ENCODE measurements at places on chromosomes 1 and 21.

- DNase-seq: peak; percentile 90
These were observed 33.6 kb downstream of the NUAK2 start for GRCh38 chr1:205287767-205288559.

GRCh38 chr21:24375201-24375600 is 1232.1 kb downstream of the MRPL39 start:
- DNase-seq: no peak

DNA sequence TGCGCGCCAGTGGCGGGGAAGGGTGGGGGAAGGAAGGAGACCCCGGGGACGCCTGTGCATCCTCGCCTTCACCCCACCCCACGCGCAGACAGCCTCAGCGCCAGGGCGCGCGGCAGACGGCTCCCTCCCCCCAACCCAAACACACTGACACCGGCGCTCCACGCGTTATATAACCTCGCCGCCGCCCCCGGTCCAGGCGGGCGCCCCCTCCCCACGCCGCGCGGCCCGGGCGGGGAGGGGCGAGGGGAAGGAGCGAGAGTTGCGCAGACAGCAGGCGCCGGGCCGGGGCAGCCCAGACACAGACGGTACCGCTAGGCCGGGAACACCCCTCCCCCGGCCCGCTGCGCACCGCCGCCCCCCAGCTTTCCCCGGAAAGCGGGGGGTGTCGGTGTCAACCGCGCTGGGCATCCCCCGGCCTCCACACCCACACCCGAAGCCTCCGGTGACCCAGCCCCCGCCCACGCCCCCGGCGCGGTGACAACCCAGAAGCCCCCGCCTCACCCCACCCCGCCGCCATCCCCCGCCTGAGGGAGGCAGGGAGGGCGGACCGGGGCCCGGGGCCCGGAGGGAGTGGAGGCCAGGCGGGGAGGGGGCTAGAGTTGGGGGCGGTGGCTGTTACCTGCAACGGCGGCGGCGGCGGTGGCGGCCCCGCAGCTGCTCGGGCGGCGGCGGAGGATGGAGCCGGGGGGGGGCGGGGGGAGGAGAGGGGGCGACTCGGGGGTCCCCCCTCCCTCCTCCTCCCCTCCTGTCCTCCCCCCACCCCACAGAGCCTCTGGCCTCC is 432 bp downstream of the AKT3 start:
- DNase-seq: peak; percentile 30

- no peak for DNase-seq
These were observed 10.2 kb downstream of the SH3BP5L start for GRCh38 chr1:248815407-248816034.

GRCh38 chr1:84166797-84167196 is 22.7 kb downstream of the PRKACB start:
- DNase-seq: no peak

- no peak for DNase-seq
These were observed 40.9 kb downstream of the IGSF21 start for GRCh38 chr1:18148461-18148860.

- DNase-seq: no peak
These were observed 231.3 kb downstream of the C1orf94 start for GRCh38 chr1:34408011-34408410.

GRCh38 chr1:246750752-246751151 is 26.5 kb downstream of the SCCPDH start:
- no peak for DNase-seq

GRCh38 chr1:119647228-119647733 is 785 bp downstream of the ZNF697 start:
- no peak for DNase-seq

GRCh38 chr1:186059311-186059710 is 315.7 kb downstream of the TPR start:
- DNase-seq: no peak

- DNase-seq: no peak
These were observed 112.4 kb upstream of the ZBTB40 start for GRCh38 chr1:22339237-22339636.

DNA sequence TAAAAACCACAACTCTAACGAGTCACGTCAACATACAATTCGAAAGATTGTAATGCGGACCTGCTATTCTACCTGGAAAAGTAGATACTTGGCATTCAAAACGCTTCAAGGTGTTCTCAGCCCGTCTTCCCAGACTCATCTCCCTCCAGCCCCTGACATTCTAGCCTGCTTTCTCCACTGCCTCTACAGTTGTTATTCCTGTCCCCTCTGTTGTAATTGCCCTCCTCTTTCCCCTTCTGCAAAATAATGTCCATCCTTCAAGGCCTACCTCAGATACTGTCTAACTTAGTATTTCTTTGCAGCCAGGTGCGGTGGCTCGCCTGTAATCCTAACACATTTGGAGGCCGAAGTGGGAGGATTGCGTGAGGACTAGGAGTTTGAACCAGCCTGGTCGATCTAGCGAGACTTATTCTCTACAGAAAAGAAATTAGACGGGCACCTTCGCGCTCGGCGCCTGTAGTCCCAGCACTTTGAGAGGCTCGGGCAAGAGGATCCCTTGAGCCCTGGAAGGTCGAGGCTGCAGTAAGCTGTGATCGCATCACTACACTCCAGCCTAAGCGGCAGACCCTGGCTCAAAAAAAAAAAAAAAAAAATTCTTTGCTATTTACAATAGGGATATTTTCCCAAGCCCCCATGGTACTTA is 756 bp upstream of the RBM34 start:
- DNase-seq: peak; percentile 15

DNA sequence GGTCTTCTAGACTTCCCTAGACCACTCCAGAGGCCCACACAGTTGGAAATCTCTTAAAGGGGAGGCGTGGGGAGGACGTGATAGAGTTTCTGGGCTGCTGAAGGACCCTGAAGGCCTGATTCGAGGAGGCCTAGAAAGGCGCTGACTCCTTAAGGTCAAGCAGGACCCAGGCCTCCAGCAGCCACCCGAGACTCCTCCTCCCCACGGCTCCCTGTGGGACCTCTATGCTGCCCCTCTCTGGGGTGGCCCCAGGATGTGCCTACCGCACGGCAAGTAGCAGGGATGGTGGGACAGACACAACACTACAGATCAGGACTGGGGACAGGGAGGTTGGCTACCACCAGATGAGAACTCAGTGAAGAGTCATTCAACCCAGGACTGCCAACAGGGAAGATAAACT is 77.5 kb downstream of the GLIS1 start:
- no peak for DNase-seq

DNA sequence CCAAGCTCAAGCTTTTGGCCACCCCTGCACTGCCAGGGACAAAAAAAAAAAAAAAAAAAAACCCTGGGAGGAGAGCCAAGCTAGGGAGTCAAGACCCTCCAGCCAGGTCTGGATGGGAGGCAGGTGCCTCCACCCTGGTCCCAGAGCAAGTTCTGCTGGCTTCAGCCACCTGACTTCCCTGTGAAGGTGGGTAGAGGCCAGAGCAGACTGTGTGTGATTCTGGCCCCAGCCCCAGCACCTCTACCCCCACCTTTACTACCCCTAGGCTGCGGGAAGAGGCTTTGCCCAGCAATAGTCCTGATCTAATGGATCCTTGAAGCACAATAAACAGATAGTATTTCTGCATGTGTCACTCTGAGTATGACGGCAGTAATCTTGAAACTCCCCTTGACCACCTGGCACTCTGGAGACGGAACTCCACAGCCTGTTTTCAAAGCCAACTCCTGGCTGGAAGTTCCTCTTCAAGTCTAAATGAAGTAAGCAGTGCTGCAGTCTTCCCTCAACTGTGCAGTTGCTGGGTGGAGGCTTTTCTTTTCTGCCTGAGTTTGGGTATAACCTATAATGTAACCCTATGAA is 9.8 kb downstream of the PDZK1IP1 start:
- DNase-seq: no peak

DNA sequence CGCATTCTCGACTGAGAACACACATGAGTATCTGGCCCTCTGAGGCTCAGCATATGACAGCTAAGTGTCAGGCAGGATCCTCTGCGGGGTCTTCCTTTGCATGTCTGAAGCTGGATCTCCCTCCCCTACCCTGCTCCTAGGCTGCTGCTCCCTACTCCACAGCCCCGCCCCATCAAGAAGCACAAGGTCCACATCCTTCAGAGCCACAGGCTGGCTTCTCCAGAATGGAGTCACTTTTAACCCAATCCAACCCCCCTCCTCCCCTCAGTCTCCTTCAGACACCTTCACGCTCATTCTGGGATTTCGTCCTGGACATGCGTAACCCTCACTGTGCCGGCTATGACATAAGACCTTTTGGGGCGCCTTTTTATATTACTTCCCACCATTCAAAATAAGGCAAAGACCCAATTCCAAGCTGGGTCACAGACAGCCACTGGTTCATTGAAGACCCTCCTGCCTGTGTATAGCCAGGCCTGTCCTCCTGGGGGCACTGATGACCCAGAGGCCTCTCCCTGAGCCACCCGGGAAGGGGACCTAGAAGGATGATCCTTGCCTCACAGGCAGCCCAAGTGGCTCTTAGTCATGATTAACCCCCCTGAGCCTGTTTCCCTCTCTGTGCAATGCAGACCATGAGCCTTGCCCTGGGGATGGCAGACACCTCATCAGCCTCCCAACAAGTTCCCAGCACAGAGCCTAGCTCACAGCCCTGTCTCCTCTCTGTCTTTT is 4.7 kb downstream of the ADGRB2 start:
- DNase-seq: no peak

DNA sequence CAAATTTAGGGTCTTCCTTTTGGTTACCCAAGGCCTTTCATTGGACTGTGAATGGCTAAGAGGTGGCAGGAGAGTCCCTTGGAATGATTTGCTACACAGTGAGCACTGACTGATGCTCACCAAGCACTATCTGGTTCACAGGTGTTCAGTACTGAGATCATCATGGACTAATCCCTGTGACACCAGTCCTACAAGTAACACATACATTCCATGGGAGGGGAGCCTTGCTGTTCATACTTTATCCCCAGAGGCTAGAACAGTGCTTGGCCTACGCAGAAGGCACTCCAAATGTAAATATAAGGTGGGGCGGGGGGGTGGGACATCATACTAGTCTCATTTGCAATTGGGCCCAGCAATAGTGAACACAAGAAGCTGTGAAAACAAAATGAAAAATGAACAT is 20.5 kb upstream of the TMEM200B start:
- no peak for DNase-seq

GRCh38 chr1:62774006-62774405 is 9.9 kb upstream of the ATG4C start:
- no peak for DNase-seq

DNA sequence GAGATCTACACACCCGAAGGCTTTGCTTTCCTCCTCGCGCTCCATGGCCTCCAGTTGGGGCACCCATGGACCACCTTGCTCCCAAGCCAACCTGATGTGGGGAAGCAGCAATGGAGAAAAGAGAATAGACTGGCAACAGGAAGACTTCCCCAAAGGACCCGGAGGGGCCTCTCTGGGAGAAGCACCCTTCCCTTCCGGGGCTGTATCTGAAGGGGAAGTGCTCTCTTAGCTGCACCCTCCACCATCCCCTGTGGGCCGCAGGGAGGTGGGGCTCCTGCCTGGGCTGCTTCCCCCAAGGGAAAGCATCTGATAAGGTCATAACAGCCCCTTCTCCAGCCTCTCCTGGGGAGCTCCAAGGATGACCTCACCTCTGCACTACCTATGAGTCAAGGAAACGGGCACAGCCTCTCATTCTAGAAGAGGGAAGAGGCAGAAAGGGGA is 100.2 kb downstream of the RIPK4 start:
- DNase-seq: no peak

DNA sequence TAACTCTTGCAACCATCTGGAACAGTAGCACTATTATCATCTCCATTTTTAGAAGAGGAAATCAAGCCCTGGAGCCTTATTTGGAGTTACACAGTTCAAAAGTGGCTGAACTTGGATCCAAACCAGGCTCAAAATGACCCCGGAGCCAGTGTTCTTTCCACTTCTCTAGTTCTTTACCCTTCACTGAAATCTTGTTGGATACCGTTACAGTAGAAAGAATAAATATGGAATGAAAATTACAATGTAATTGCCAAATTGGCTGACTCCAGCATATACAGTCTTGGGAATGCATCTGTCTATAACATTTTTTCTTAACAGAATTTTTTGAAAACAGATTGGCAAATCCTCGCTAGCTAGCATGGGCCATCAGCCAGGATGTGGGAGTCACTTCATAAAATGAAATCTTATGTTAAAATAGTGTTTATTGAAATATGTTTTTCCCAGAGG is 261.4 kb downstream of the CTH start:
- no peak for DNase-seq

DNA sequence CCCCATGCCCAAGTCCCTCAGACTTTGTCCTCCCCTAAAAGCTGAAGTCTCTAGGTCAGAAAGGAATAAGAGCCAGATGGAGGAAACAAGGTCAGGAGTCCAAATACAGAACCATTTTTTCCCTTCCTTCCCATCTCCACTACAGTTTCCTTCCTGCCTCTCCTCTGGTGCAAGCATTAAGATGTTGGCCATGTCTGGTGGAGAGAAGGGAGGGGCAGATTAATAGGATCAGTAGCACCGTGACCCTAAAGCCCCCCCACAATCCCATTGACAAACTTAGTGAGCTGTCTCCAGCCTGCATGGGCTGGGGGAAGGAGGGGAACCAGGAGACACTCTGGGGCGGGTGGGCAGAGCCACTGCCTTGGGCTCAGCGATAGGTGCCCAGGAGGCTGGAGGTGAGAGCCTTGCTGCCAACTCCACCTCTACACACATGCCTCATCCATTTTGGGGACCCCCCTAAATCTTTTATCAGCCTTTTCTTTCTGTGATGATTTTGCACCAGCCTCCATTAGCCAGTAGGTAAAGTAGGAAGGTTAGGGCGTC is 59.8 kb downstream of the RHBG start:
- DNase-seq: no peak

DNA sequence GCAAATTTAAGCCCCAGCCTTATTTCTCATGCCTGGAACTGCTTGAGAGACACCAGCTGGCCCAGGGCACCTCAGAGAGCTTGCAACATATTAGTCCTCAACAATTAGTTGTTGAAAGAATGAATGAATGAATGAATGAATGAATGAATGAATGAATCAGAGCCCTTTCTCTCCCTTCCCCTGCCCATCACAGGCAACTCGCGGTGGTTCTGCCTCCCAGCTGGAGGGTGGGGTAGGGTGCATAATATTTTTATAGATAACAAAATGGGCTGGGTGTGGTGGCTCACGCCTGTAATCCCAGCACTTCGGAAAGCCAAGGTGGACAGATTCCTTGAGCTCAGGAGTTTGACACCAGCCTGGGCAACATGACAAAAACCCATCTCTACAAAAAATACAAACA is 110.1 kb downstream of the CCDC185 start:
- DNase-seq: no peak

DNA sequence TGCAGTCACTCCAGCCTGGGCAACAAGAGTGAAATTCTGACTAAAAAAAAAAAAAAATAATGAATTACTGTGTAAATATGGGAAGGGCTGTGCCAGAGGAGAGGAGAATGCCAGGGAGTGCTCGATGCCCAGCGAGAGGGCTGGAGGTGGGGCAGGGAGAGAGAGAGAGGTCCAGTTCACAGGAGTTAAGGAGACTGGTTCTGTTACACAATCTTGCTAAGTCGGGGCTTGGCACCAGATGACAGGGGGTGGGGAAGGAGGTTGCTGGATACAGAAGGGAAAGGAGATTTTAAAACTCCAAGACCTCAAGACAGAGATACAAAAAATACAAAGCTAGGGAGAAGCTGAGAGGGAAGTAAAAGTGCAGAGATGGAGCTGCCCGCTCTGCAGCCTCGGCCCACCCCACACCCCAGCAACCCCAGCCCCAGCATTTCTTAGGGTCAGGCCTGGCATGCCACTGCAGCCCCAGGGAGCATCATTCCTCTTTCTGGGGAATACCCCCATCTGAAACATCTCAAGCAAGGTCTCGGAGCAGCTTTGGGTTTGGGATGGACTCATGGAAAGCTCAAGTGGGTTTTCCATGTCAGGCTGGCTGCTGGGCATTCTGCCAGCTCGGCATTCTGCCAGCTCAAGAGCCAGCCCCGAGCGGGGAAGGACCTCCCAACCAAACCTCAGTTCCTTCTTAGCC is 991 bp downstream of the SELENBP1 start:
- no peak for DNase-seq

- no peak for DNase-seq
These were observed 35.1 kb downstream of the TNFSF18 start for GRCh38 chr1:173015629-173016028.

Measured in GM06990 (cell line).